ENCODE measurements at places on chromosomes 12 and 14.

GRCh38 chr14:57987596-57988300 lies 121.9 kb upstream of the SLC35F4 start:
- peak; percentile 63 for DNase-seq

GRCh38 chr14:24891987-24892496 lies 157.9 kb downstream of the STXBP6 start:
- no peak for DNase-seq

- no peak for DNase-seq
Measured at GRCh38 chr14:64463195-64463594, 2.1 kb upstream of the AKAP5 start.

DNA sequence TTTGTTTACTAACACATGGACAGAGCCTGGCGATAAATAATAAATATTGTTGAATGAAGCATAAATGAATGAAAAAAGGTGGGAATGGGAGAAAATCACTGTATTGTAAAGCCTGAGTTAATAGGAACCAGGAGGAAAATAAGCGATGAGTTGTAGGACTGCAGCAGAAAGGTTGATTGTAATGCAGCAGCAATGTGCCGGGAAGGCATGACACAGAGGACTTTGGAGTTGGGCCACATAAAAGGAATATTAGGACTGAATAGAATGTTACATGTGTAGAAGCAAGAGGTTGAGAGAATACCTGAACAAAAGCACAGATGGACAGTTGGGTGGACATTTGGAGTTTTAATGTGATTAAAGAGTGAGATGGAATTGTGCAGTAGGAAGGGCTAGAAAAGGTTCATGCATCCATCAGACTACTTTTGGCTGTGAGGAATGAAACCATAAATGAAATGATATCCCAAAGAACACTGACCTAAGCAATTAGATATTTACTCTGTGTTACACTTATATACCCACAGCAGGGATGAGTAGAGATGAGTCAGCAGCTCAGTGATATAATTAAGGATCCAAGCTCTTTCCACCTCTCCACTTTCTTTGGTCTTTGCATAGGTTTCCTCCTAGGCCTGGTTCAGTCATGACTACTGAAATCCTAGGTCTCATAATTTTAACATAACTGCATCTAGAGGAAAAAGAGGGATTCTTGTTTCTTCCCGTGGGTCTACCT lies 55.4 kb downstream of the CCER1 start:
- no peak for DNase-seq

DNA sequence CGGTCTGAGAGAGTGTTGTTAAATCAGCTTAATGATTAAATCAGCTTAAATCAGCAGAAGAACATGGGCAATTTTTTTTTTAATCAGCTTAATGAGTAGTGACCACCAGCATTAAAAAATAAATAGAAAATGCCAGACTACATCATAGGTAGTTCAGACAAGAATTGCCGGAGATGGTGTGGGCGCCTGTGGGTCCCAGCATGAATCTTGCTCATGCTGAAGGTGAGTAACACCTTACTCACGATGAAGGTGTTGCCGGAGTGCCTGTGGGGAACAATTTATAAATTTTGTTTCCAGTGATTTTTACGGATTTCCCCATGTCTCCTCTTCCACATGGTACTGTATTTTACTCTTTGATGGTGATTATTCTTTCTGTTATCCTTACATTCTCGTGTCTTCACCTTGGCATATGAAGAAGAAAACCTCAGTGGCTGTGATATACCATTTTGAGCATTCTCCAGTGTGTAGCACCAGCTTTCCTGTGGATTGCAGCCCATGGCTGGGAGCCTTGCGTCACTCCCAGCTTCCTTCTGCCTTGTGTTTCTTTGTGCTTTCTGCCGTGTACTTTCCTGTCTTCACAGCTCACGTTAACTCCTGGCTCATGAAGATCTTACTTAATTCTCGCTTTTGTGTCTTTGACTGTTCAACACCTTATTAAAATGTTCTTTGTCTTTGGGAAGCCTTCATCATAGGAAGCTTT lies 4.7 kb downstream of the TDRD9 start:
- DNase-seq = no peak

GRCh38 chr12:61869796-61870195 lies 390.4 kb upstream of the USP15 start:
- no peak for DNase-seq

GRCh38 chr12:41636653-41637052 lies 448.5 kb downstream of the PDZRN4 start:
- no peak for DNase-seq

DNA sequence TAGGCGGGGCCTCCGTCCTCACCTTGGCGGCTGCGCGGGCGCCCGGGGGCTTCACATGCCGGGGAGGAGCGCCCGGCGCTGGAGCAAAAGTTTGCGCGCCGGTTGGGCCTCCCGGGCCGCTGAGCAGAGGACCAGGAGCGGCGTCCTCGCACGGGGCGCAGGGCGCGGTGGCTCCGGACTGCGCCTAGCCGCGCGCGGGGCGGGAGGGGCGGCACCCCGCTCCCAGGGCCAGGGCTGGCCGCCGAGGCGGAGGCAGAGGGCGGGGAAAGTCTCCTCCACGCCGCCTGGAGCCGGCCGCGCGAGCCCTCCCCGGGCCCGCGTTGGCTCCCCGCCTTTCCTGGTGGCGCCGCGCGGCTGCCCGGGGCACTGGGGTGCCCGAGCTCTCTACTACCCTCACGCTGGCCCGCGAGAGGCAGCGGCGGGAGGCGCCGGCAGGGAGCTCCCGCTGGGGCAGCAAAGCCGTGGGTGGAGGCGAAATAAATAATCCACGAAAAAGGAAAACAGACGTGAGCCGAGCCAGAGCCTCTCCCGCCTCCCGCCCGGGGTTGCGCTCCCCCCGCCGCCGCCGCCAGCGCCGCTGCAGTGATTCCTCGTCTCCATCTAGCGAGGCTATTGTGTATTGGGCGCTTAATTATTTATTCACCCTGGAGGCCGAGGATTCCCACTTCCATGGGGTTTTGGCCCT lies 400 bp upstream of the PRIMA1 start:
- DNase-seq = peak; percentile 83
